ENCODE measurements at places on chromosomes 3 and 15.

GRCh38 chr15:84946772-84947489 lies 34.7 kb upstream of the PDE8A start:
- DNase-seq = no peak

DNA sequence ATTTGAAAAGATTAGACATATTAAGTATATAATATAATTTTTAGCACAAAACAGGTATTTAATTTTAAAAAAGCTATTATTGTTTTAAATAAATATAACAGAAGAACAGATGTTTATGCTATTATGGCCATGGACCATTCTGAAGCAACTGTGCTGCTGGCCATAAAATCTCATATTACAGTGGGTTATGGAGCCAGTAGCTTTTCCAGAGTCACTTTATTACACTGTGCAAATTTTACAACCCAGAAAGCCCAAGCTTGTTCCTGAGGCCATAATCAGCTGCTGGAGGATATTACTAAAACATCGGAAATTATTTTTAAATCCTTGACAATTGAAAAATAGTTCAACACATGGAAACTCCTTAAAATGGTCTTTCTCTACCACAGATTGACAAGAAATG lies 557.3 kb upstream of the KCNMB2 start:
- DNase-seq = no peak

DNA sequence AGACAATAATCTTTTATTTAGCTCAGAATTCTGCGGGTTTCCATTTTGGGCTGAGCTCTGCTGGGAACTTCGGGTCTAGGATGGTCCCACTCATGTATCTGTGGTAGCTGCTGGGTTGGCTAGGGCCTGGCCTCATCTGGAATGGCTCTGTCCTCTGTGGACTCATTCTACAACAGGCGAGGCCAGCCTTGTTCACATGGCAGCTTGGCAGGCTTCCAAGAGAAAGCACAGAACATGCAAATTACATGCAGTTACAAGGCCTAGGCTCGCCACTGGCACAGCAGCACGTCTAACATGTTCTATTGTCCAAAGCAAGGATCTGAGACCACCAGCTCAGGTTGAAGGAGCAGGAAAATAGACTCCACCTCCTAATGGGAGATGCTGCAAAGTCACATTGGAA lies 431.4 kb downstream of the PDCD6IP start:
- no peak for DNase-seq

- DNase-seq = no peak
Measured at GRCh38 chr15:26352909-26353308, 420.0 kb downstream of the GABRB3 start.

GRCh38 chr15:63826528-63826927 lies 7.2 kb downstream of the HERC1 start:
- DNase-seq = no peak

DNA sequence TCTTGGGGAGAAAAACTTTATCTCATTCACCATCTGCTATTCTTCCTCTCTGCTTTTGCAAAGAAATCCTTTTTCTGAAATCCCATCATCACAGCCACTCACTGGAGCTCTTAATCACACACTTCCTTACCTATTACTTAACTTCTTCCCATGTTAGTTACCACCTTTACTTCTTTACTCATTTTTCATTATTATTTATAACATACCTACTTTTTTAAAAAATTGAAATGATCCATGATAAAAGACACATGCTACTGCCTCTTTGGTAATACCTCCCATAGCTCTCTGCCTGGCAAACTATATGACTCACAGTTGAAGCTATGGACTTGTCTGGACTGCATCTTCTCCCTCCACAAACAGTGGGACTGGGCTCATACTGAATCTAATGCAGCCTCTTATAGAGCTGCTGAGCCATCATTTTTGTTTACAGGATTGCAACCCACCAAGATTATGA lies 150.3 kb downstream of the TNIK start:
- no peak for DNase-seq

- no peak for DNase-seq
Measured at GRCh38 chr3:102018551-102018950, 169.2 kb downstream of the NFKBIZ start.

DNA sequence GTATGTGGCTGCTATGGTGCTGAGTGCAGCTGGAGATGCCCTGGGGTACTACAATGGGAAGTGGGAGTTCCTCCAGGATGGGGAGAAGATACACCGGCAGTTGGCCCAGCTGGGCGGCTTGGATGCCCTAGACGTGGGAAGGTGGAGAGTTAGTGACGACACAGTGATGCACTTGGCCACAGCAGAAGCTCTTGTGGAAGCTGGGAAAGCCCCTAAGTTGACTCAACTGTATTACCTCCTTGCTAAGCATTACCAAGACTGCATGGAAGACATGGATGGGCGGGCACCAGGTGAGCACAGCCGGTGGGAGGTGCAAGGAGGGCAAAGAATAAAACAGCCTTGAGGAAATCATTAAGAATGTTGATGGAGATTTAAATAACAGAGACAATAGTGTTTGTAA lies 2.9 kb downstream of the ADPRH start:
- no peak for DNase-seq

DNA sequence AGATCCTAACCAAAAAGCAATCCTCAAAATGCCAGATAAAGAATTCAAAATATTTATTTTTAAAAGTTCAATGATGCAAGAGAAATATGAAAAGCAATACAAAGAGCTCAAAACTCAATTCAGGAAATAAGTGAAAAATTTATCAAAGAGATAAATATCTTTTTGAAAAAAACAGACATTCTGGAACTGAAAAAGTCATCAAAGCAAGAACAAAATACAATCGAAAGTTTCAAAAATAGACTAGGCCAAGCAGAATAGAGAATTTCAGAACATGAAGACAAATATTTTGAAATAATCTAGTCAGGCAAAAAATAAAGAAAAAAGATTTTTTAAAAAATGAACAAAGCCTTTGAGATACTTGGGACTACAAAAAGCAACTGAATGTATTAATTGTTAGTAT lies 83.4 kb upstream of the STT3B start:
- no peak for DNase-seq

DNA sequence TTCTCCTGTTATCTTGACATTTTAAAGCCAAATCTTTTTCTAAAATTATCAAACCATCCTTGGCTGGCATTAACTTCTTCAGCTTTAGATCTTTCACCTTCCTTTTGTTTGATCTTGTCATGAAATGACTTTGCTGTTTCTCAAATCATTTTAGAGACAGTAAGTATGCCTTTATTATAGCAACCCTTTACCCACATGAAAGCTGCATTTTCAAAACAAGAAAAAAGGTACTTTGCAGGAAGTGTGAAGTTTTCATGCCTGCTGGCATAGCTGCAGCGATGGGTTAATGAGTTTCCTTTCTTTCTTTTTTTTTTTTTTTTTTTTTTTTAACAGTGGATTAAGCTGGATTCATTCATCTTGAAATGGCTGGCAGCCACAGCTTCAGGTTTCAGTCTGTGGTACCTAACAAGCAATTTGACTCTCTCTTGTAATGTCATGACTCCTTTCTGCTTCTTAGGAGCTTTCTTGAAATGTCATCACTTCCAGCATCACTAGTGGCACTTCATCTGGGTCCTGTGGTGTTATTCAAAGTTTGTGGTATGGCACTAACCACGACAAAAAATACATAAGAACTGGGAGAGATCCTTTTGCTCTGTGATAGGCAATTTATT lies 18.8 kb downstream of the SLC25A26 start:
- DNase-seq = no peak

DNA sequence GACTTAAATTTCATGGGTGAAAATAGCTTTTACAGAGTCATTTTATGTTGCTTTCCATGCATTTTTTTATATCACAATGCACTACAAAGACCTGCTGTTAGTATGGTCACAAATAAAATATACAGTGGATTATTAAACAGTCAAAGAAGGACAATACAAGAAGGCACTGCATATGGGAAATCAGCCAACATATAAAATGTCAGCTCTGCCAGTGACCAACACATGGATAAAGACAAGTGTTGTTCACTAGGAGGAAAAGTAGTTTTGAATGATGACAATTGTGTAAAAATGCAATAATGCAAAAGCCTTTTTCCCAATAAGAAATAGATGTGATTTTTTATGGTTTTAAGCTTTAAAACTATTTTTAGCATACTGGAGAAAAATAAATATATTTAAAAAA lies 425.3 kb upstream of the CBLB start:
- DNase-seq = no peak

GRCh38 chr3:101574388-101575112 lies 570 bp downstream of the PCNP start:
- no peak for DNase-seq

DNA sequence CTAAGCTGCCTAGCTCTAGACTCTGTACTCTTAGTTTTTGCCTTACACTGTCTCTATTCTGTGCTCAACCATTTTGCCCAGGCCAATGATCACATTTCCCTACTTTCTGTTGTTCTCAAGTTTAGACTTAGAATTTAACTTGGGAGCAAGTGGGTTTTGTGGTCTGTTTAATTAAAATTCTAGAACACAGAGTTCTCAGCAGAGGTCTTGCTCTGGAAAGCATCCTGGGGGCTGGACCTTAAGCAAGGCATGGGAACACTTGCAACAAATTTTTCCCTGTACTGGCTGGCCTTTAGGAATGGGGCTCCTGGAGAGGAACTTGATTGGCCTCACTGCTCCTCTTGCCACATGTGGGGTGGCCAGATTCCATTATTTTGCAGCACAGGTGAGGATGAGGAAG lies 236.3 kb upstream of the LRTM1 start:
- DNase-seq = no peak

DNA sequence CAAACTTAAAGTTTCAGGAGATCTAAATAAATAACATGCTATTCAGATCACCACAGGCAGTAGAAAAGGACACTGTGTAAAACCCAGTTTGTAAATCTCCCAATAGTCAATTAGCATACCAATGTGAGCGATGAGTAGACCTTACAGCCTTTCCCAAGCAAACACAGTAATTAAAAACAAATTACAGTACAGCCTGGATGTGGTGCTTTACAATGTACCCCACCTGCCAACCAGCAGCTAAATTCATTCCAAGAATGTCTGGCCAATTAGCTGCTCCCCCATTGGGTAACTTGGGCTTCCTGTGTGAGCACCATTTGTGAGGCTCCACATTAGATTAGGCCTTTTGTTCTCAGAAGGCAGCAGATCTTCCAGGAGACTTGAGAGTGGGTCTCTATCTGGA lies 635.0 kb downstream of the TBL1XR1 start:
- no peak for DNase-seq

DNA sequence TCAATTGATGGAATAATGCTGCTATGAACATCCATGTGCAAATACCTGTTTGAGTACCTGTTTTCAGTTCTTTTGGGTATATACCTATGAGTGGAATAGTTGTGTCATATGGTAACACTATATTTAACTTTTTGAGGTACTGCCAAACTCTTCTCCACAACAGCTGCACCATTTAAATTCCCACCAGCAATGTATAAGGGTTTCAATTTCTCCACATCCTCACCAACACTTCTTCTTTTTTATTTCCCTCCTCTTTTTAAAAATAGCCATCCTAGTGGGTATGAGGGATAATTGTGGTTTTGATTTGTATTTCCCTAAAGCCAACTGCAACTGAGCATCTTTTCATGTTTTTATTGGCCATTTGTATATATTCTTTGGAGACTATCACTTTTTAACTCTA lies 31.3 kb upstream of the ARHGEF3 start:
- DNase-seq = no peak

DNA sequence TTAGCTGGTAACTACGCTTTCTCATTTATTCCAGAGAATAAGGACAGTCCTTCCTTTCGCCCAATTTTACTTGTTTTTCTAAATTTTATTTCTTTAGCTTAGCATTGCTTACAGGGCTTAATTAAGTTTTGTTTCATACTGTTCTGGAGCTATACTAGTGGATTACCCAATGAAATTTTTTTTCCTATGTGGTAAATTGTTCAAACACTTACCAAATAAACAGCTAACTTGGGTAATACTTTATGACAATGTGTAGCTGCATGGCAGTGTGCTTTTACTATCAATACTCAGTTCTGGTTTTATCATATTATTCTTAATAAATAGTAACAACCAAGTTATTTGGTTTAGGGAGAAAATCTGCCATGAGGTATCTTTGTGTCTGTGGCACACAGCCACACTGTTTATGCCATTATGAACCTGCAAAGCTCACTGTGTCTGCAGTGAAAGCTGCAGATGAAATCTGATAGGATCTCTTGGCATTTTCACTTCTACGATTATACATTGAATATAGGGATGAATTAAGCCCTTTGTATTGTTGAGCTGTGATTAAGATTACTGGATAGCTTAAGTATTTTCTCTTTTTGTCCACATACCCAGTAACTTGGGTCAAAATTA lies 37.2 kb downstream of the UBE2E2 start:
- no peak for DNase-seq

GRCh38 chr15:73694419-73694818 lies 10.2 kb downstream of the CD276 start:
- no peak for DNase-seq

DNA sequence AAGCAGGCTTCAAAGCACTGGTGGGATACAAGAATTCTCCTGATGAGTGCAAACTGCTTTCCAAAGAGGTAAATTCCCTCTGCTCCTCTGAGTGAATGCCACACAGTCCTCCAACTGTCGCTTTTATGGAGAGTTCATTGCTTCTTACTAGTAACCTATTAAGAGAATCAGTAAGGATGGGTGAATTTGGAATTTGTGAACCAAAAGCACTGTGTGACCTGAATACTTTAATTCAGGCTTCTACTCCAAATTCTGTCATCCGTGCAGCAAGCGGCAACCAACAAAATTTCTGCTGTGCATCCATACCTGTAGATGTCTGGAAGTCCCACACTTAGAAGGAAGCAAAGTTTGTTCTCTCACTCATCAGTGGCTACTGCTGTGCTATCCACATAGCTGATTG lies 66.7 kb upstream of the SNRK start:
- no peak for DNase-seq

DNA sequence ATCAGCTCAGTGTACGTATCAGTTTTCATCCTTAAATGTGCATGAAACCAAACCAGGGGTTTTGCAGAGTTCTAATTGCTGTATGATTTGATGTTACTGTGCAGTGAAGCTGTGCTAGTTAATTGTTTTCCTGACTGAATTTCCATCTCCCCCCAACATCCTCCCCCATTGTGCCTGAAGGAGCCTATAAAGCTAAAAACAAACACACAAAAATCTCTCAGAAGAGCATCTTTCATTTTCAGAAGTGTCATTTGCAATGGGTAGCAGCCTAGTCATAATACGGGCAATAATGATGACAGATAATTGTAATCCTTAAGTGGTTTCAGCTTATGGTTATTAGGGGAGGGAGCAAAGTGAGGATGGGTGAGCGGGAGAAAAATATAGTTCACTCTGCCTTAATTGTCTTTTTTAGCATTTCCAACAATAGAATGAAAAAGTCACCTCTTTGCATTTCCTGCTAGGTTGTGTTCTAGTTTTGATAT lies 207.9 kb upstream of the TBL1XR1 start:
- no peak for DNase-seq

GRCh38 chr3:193546129-193546528 lies 8.6 kb downstream of the ATP13A4 start:
- DNase-seq = no peak

GRCh38 chr3:8436661-8437287 lies 64.8 kb upstream of the LMCD1 start:
- DNase-seq = no peak

DNA sequence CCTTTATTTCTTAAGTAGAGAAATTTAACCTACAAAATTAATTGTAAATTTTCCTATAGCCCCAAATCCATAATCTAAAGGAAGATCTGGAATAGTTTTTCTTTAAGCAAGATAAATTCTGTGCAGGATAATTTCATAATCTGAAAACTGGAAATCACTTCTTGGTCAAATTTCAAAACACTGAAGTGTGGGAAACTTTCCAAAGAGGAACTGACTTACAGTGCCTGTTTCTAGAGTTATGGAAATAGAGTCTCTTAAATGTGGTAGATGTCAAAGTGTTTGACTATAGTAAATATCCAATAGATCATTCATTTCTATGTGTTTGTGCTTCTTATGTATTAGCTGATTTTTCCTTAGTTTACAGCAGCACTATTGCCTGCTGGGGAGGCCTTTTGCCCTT lies 1.6 kb upstream of the P2RY13 start:
- DNase-seq = no peak

All from amygdala (tissue), 56 donors.